ENCODE measurements at places on chromosomes 12 and 14. TPM values are rescaled to one million over a fixed set of nuclear protein-coding genes. Genes with fewer than 3 reads are reported as not detected.

IL22 gene
- not detected for total RNA-seq

OTOGL gene
- total RNA-seq, result not detected

GOLGA5 gene
- total RNA-seq, result 60.6 TPM

TMEM116 gene
- total RNA-seq, result 15.2 TPM

ST8SIA1 gene
- total RNA-seq, result 4.7 TPM

PLCZ1 gene
- total RNA-seq, result not detected

AHNAK2 gene
- total RNA-seq, result 286 TPM

GZMB gene
- not detected for total RNA-seq

RARG gene
- 30.9 TPM for total RNA-seq

CLEC4D gene
- total RNA-seq, result not detected

GPR137C gene
- total RNA-seq, result 0.10 TPM

INHBC gene
- not detected for total RNA-seq

MIP gene
- total RNA-seq, result not detected

COX8C gene
- not detected for total RNA-seq

TMBIM4 gene
- total RNA-seq, result 58.5 TPM

PLEKHG7 gene
- total RNA-seq, result not detected

HVCN1 gene
- not detected for total RNA-seq

KRT85 gene
- not detected for total RNA-seq

PRH2 gene
- not detected for total RNA-seq

DNAJC22 gene
- 0.25 TPM for total RNA-seq

NFATC4 gene
- 0.23 TPM for total RNA-seq

VRTN gene
- not detected for total RNA-seq

All from MCF 10A (cell line).